ENCODE measurements at places on chromosomes 4 and X. TPM values are rescaled to one million over a fixed set of nuclear protein-coding genes. Genes with fewer than 3 reads are reported as not detected.

UCP1 gene
- total RNA-seq, result not detected

COL4A6 gene
- under 0.01 TPM for total RNA-seq

NUDT10 gene
- total RNA-seq, result not detected

GRCh38 chr4:151950993-151951670 lies 190.3 kb upstream of the GATB start:
- no peak for DNase-seq

GRCh38 chrX:153926858-153927671 lies 1.0 kb upstream of the ARHGAP4 start:
- DNase-seq, result no peak

SHROOM2 gene
- total RNA-seq, result 7.5 TPM

- no peak for DNase-seq
Observed at GRCh38 chrX:19403696-19404095, 60.0 kb downstream of the PDHA1 start.

- no peak for DNase-seq
Observed at GRCh38 chr4:112316360-112316759, 19.2 kb downstream of the ALPK1 start.

CLGN gene
- total RNA-seq, result not detected

- DNase-seq, result no peak
Observed at GRCh38 chrX:47483306-47484268, 565 bp upstream of the ZNF41 start.

DNA sequence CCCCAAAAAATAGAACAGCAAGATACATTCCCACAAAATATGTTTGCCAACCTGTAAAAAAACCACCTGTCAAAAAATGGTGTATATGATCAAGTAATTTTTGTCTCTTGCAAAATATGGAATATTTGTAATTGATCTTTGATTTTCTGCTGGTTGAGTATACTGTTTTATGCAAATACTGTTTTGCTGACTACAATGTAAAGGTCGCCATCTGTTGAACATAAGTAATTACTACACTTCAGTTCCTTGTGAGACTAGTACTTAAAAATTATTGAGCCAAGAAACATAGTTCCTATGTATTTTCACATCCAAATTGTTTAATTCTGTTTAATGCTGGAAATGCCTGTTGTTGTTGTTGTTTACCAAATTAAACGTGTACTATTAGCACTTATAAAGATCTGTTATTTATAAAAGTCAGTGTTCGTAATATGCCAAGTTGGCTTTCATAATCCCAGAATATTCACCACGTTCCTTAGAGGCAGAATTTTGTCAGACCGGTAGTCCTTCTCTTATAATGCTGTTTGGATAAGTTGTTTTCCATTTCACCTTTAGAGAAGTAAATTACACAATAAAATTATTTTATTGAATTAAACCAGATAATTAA lies 144.2 kb downstream of the PDLIM5 start:
- no peak for DNase-seq

NPY5R gene
- 6.1 TPM for total RNA-seq

DNA sequence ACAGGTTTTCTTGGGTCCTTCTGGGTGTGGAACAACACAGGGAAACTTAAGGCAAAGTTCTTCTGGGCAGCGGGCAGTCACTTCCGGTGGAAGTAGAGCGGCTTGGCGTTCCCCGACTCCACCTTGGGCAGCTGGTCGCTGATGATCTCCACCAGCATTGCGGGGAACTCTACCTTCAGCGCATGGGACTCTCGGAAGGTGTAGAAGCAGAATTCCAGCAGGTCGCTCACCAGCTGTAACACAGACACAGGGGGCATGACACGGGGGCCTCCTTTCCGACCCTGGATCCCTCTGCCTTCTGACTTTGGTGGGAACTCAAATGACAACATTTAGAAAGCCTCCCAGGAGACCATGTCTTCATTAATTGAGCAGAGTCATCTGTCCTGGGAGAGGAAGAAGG lies 349.4 kb downstream of the ARHGAP10 start:
- peak; percentile 19 for DNase-seq

DNA sequence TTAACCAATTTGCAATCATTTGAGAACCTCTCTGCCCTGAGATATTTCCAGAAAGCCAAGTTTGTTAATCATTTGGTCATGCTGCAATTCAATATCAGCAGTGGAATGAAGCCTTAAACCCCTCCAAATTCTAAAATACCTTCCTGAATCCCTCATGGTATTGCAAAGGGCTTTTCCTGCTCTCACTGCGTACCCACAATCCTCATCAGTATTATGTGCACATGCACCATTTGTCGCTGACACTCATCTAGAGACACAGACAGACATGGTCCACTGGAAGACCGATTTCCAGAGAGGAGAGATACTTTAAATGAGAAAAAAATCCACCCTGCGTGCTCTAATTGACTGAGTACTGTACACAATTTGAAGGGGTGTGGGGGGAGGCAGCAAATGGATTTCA lies 104.4 kb downstream of the GPC3 start:
- no peak for DNase-seq

DNA sequence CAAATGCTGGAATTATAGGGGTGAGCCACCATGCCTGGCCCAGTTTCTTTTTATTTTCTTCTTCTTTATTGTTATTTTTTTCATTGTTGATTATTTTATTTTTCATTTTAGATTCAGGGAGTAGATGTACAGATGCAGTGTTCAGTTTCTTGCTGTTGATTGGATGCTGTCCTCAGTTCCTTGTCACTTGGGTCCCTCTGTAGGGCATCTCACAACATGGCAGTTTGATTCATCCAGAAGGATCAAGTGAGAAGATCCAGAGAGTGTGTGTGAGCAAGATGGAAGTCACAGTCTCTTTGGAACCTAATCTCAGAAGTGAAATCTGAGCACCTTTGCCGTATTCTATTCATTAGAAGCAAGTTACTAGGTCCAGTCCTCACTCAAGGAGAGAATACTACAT lies 20.9 kb downstream of the HMGB3 start:
- no peak for DNase-seq

GRCh38 chr4:74529284-74530041 lies 84.5 kb downstream of the AREG start:
- no peak for DNase-seq

EDA gene
- 1.7 TPM for total RNA-seq

CRLF2 gene
- total RNA-seq, result 1.1 TPM

GRCh38 chr4:6509587-6509986 lies 37.2 kb upstream of the PPP2R2C start:
- DNase-seq, result peak; percentile 16

DNA sequence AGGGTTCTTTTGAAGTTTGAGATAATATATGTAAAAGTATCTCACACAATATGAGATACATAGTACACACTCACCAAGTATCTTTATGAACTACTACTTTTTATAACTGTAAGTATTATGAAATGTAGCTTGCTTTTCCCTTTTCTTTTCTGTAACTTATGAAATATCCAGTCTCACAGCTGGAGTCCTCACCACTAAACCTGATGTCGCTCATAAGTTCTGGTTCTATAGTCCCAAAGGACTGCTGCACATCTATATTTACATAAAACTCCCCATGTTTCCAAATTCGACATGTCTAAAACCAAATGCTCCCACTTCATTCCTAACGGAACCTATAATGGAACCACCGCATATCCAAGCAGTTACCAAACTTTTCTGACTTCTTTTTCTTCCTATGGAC lies 186.5 kb upstream of the SLC7A11 start:
- DNase-seq, result no peak

GRCh38 chr4:87067124-87067885 lies 132.5 kb downstream of the AFF1 start:
- no peak for DNase-seq

GRCh38 chr4:48909697-48910096 lies 3.1 kb upstream of the OCIAD2 start:
- peak; percentile 41 for DNase-seq

- DNase-seq, result no peak
Observed at GRCh38 chr4:184845367-184846021, 19.7 kb upstream of the ACSL1 start.

GRCh38 chr4:3481113-3481531 lies 18.0 kb downstream of the DOK7 start:
- no peak for DNase-seq

DNA sequence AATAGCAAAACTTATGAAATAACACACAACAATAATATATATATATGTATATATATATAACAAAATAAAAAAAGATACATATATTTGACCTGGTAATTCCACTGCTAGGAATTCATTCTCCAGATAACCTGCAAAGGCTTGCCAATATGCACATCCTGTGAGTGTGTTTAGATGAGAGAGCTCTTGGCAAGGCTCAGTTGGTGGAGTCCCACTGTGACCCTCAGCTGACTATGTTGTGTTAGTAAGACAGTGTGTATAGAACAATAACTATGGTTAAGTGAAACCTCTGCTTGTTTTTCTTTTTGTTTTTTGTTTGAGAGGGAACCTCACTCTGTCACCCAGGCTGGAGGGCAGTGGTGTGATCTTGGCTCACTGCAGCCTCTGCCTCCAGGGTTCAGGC lies 39.5 kb upstream of the RBMX start:
- no peak for DNase-seq

DNA sequence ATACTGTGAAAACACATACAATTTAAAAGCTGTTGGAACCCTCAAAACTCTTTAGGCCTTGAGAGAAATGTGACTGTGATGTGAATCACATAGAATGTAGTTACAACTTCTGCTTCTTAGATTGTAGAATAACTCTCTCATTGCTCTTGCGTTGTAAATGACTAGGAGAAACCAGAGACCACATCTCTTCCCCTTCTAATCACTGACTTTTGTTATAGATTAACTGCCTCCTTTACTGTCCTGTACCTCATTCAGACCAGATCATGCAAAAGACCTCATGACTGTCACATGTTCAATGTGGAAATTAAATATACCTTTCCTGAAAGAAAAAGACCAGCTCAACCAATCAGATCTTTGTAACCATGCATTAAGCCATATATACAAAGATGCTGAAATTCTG lies 43.2 kb upstream of the NEIL3 start:
- no peak for DNase-seq

Data from ascending aorta (tissue), 2 donors.